ENCODE measurements at places on chromosomes 5 and 9.

DNA sequence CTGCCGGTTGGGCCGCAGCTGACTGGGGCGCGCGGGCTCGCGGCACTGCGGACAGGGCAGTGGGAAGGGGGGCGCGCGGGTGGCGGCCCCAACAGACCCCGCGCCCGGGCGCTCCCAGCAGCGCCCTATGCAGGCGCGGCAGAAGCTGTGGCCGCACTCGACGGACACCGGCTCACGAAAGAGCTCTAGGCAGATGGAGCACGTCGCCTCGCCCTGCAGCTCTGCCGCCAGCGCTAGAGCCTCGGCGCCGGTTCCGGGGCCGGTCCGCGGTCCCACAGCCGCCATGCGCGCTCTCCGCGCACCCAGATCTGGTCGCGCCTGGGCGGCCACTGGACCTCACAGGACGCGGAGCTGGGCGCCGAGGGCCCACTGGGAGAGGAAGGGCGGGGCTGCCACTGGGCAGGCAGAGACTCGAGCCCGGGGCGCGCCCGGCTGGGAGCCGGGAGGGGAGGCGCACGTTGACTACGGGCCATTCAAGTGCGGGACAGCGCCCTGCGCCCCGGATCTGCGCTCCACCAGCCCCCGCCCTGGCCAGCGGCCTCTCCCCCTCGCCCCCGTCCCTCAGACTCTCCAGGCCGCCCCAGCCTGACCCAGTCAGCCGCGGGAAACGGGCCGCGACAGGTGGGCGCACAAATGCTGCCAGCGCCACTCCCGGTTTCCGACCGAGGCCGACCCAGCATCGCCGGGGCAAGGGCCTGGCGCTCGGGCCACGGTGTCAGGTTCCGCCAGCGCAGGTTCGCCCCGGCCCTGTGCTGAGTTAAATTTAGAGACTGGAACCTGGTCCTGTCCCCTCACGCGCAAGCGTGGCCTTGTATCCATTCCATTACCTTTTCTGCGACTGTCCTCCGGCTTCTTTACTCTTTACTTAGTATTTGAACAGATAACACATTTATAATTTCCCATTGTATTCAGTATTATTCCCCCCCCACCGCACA is at the start of gene TRIM7:
Gene TRIM7, minus strand, starts transcription at position 371 of the 935 bp plus-strand sequence. Its CDS starts 86 bp downstream, at position 285.
- no peak for DNase-seq

DNA sequence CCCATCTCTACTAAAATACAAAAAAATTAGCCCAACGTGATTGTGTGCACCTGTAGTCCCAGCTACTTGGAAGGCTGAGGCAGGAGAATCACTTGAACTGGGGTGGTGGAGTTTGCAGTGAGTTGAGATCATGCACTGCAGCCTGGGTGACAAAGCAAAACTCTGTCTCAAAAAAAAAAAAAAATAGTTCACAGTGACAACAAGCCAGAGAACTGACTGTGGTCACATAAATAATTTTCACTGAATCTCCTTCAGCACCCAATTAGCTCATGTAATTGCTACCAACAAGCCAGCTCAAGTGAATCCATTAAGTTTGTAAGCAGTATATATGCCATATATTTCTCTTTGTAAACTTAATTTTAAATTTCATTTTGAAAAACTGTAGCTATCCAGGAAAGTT is 14.5 kb upstream of the AFAP1L1 start:
- no peak for DNase-seq

DNA sequence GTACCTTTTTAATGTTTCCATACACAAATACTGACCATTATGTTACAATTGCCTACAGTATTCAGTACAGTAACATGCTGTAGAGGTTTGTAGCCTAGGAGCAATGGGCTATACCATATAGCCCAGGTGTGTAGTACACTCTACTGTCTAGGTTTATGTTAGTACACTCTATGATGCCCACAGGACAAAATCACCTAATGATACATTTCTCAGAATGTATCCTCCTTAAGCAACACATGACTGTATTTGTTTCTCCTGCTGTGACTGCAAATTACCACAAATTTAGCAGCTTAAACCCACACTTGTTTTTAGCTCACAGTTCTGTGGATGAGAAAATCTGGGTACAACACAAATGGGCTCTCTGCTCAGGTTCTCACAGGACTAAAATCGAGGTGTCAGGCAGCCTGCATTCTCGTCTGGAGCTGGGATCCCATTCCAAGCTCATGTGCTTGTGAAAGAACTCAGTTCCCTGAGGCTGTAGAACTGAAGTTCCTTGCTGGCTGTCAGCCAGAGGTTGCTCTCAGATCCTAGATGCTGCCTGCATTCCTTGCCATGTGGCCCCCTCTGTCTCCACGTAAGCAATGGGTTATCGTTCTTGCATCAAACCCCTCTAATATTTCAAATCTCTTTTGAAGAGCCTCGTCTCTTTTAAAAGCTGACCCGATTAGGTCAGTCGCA is 38.6 kb upstream of the PIK3R1 start:
- DNase-seq = no peak

DNA sequence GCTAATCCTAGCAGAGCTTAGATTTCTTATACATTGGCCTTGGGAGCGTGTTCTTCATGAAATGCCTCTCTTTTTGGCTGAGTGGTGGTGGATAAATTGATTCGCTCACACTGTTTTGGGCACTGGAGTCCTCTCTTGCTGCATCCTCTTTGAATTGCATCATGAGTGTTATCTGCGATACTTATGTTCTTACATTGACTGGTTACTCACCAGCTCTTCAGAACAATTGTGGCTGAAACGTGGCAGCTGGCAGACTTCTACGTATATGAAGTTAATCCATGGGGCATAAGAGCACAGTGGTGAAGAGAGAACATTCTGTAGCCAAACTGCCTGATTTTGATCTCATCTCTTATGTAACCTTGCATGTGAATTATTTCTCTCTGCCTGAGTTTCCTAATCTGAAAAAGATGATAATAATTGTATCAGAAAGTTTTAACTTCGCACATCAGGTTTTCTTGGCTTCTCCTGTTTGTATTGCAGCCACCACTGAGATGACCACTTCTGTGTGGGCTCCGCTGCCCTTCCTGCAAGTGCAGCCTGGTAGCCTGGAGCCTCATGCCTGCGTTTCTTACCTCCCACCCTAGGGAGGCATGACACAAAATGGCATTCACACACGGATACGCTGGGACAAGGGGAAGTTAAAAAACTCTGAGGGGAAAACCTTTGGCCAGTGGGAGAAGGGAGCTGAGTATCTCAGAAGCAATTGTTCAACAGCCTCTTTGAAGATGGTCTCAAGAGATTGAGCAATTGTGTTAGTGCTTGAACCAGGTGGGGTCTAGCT is 295.2 kb downstream of the ARHGAP26 start:
- no peak for DNase-seq

GRCh38 chr9:93600504-93600903 is 24.1 kb downstream of the PHF2 start:
- no peak for DNase-seq

GRCh38 chr9:93590609-93591234 is 14.3 kb downstream of the PHF2 start:
- no peak for DNase-seq

- DNase-seq = no peak
Measured at GRCh38 chr5:36300927-36301540, 668 bp downstream of the RANBP3L start.

DNA sequence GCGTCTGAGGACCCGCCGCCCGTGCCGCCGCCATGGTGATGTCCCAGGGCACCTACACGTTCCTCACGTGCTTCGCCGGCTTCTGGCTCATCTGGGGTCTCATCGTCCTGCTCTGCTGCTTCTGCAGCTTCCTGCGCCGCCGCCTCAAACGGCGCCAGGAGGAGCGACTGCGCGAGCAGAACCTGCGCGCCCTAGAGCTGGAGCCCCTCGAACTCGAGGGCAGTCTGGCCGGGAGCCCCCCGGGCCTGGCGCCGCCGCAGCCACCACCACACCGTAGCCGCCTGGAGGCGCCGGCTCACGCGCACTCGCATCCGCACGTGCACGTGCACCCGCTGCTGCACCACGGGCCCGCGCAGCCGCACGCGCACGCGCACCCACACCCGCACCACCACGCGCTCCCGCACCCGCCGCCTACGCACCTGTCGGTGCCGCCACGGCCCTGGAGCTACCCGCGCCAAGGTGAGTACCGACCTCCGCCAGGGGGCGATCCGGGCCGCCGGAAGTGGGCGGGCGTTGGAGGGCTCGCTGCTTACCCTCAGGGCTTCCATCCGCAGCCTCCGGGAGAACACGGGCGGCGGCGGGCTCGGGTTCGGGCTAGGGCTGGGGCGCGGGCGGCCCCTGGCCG is 8.5 kb downstream of the PRR7 start:
- DNase-seq = no peak

Measured in cortex of kidney (tissue), 1 donor.